Karpas-422 (cell line): ENCODE measurements at places on chromosomes 12 and 14. TPM values are rescaled to one million over a fixed set of nuclear protein-coding genes. Genes with fewer than 3 reads are reported as not detected.

DNA sequence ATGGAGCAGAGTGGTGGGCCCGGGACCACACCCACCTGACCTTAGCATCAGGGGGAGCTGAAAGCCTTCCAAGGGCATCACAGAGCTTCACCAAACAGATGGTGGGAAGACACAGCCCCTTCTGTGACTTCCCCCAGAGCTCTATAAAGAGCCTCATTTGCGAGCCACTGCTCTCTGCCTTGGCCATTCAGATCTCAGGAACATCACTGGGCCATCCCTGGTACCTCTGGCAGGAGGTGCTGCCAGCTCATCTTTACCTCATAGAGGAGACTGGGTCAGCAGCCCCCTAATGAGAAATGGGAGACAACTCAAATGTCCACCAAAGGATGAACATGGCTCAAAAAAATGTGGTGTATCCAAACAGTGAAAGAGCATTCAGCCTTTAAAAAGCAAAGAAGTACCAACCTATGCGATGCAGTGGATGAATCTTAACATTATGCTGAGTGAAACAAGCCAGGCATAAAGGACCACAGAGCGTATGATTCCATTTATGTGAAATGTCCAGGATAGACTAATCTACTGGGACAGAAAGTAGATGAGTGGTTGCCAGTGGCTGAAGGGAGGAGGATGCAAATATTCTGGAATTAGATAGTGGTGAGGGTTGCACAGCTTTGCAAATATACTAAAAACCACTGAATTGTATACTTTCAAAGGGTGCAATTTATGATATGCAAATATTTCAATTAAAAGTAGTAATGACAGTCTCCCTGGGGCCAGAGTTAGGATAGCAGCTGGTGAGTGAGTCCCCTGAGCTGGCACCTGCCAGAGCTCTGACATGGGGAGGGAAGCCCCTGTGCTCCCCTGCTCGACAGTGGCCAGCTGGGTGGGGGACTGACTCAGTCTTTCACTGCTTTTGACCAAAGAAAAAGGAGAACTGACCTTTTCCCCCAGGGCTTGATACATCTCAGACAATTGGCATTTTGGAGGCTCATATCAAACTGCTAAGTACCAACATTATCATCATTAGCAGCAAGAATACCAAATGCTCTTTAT is 116.6 kb downstream of the GCH1 start:
- peak overlapping the region; percentile 97 for H3K27ac ChIP-seq
- DNase-seq: peak; percentile 99
- peaks cover 58% of the 10 kb centered on the region for H3K36me3 ChIP-seq
- H3K4me3 ChIP-seq: peak overlapping the region; percentile 55
- peaks cover 97% of the 10 kb centered on the region for H3K4me1 ChIP-seq
- H3K27me3 ChIP-seq: no peaks in the 10 kb centered on the region

Gene EML5
- total RNA-seq: 0.37 and 0.79 TPM in 2 replicates

Gene PRH1
- total RNA-seq: 27.7 and 64.5 TPM in 2 replicates

GRCh38 chr12:39033782-39034181 is 128.4 kb upstream of the CPNE8 start:
- H3K4me1 ChIP-seq: no peaks in the 10 kb centered on the region
- no peaks in the 10 kb centered on the region for H3K27me3 ChIP-seq
- H3K27ac ChIP-seq: no peak overlapping the region
- H3K36me3 ChIP-seq: no peaks in the 10 kb centered on the region
- H3K4me3 ChIP-seq: no peak overlapping the region

GRCh38 chr14:67004521-67004920 is 184.7 kb upstream of the GARIN2 start:
- no peaks in the 10 kb centered on the region for H3K4me1 ChIP-seq
- H3K27me3 ChIP-seq: no peaks in the 10 kb centered on the region
- no peak overlapping the region for H3K4me3 ChIP-seq
- H3K27ac ChIP-seq: no peak overlapping the region
- no peak for DNase-seq

GRCh38 chr14:95319312-95320077 is at the start of gene CLMN:
TSS of gene CLMN (minus strand) at chr14:95319908. CDS start at chr14:95319792, 116 bp downstream.
- peak within 1 kb of the TSS; percentile 77 for H3K4me3 ChIP-seq
- H3K36me3 ChIP-seq: no peaks in the 10 kb centered on the region
- DNase-seq: peak; percentile 90
- no peaks in the 10 kb centered on the region; the same call in 1 of the 2 replicates for H3K27me3 ChIP-seq

DNA sequence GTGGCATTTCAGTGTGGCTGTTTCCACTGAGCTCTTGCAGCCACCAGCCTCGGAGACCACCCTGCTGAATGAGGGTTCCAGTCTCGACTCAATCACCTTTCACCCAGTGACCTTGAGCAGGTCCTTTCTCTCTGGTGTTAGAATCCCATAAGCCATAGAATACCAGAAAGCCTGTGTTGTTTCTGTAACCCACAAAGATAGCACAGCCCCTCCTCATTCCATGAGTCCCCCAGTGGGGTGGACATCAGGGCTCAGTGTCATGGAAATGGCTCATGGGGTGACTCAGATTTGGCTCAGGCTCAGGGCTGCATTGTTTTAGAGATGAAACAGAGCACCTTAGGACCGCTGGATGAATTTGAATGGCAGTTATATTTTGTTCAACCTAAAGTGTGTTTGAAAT is 171.5 kb downstream of the PTPN11 start:
- no peaks in the 10 kb centered on the region for H3K36me3 ChIP-seq
- no peaks in the 10 kb centered on the region for H3K27me3 ChIP-seq
- no peak overlapping the region for H3K27ac ChIP-seq

DNA sequence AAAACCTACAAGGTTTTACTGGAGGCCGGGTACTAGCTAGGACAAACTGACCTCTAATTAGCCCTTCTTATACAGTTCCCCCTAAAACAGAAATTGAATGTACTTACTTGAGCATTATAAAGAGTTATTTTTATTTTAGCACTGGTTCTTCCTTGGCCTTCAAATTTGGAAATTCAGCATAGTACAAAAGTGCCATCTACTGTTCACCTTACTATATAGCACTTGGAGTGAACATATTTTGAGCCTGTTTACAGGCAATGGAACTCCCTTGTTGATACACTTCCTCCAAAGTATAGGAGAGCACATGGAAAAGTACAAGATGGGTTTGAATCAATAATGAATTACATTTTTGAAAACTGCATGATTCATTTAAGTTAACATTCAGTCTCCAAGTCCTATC is 3.9 kb upstream of the POC1B start:
- H3K36me3 ChIP-seq: no peaks in the 10 kb centered on the region
- DNase-seq: peak; percentile 82
- no peak overlapping the region for H3K27ac ChIP-seq
- no peaks in the 10 kb centered on the region for H3K27me3 ChIP-seq
- no peak overlapping the region for H3K4me3 ChIP-seq

Gene PMCH
- total RNA-seq: not detected in 2 replicates

DNA sequence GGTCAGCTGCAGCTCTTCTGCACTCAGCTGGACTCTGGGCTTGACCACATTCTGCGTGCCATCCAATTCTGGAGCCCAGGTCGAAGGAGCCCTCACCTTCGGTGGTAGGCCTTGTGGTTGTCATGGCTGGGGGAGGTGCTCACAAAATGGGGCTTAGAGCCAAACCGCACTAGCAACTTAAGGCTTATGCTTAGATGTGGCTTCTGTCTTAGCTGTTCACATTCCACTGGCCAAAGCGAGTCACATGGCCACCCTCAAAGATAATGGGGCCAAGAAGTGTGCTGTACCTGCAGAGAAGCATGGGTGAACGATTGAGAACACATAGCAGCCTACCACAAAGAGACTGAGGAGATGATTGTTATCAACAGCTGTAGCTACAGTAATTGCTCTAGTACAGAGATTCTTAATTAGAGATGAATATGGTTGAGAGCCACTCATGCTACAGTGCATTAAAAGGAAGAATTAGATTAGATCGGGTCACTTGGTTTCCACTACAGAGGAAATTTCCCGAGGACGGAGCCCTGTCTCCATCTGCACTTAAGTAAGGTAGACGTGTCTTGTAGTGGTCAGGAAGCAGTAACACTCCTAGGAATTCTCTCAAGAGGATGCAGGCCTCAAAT is 334.6 kb upstream of the FKBP4 start:
- H3K27me3 ChIP-seq: no peaks in the 10 kb centered on the region
- no peak for DNase-seq
- no peaks in the 10 kb centered on the region for H3K4me1 ChIP-seq
- H3K4me3 ChIP-seq: no peak overlapping the region
- no peak overlapping the region for H3K27ac ChIP-seq
- no peaks in the 10 kb centered on the region for H3K36me3 ChIP-seq

GRCh38 chr12:100138803-100139098 is 3.9 kb downstream of the BLTP3B start:
- no peaks in the 10 kb centered on the region for H3K27me3 ChIP-seq
- peak; percentile 52 for DNase-seq
- H3K27ac ChIP-seq: no peak overlapping the region
- H3K36me3 ChIP-seq: no peaks in the 10 kb centered on the region

DNA sequence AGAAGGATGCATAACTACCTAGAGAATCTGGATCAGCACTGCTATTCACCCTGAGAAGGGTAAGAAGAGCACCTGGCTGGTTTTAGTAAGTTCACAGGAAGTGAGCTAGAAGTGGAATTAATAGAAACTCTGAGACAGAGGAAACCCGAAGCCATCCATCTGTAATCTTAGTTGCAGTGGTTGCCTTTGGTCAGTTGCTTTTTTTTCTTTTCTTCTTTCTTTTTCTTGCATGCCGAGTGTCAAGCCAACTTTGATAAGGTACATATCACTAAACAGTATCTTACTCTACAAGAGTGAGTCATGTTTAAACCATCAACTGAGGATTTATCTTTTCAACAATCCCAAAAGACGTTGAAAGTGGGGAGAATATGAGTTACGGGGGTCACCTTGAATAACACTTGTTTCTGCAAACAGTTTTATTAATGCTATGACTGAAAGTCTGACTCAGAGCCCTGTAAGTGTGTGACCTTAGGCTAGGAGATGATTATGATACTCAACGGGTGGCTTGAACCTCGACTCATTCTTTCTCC is 26.7 kb downstream of the C12orf75 start:
- H3K4me3 ChIP-seq: peak overlapping the region; percentile 59
- H3K27ac ChIP-seq: peak overlapping the region; percentile 97
- H3K36me3 ChIP-seq: peaks cover 16% of the 10 kb centered on the region
- peaks cover 78% of the 10 kb centered on the region for H3K4me1 ChIP-seq
- no peaks in the 10 kb centered on the region for H3K27me3 ChIP-seq

DNA sequence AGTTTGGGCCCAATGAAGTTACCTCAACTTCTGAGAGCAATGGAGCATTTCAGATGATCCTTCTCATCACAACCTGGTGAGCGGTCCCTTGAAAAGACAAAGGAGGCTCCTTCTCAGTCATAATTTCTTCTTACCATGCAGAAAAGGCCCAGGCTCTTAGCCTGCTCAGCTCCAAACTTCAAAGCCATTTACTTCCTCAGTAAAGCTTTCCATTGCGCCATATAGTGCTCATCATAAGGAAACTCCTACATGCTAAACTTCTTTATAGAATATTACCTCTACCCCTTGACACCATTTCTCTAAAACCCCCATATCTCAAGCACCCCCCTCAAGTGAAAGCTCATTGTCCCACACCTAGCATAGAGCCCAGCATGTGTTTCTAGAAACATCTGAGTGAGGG is 127.1 kb downstream of the GTF2A1 start:
- no peak overlapping the region for H3K4me3 ChIP-seq
- H3K27ac ChIP-seq: no peak overlapping the region
- H3K36me3 ChIP-seq: no peaks in the 10 kb centered on the region
- H3K27me3 ChIP-seq: no peaks in the 10 kb centered on the region

GRCh38 chr12:108620236-108620879 is 13.3 kb downstream of the SELPLG start:
- no peaks in the 10 kb centered on the region for H3K36me3 ChIP-seq
- peaks cover 15% of the 10 kb centered on the region for H3K4me1 ChIP-seq
- H3K27ac ChIP-seq: no peak overlapping the region
- no peak for DNase-seq
- no peak overlapping the region for H3K4me3 ChIP-seq
- no peaks in the 10 kb centered on the region; the same call in 1 of the 2 replicates for H3K27me3 ChIP-seq

Gene GCH1
- total RNA-seq: 136 and 174 TPM in 2 replicates

Gene PIK3C2G
- total RNA-seq: not detected in 2 replicates

- no peak for DNase-seq
- no peak overlapping the region for H3K27ac ChIP-seq
- H3K4me3 ChIP-seq: no peak overlapping the region
- no peaks in the 10 kb centered on the region for H3K36me3 ChIP-seq
- H3K27me3 ChIP-seq: no peaks in the 10 kb centered on the region
These were observed 335.4 kb downstream of the LRIG3 start for GRCh38 chr12:58584880-58585279.

GRCh38 chr14:104677512-104678332 is 11.7 kb upstream of the INF2 start:
- H3K4me1 ChIP-seq: peaks cover 31% of the 10 kb centered on the region
- H3K27me3 ChIP-seq: no peaks in the 10 kb centered on the region; the same call in 1 of the 2 replicates
- no peaks in the 10 kb centered on the region for H3K36me3 ChIP-seq
- no peak overlapping the region for H3K27ac ChIP-seq

DNA sequence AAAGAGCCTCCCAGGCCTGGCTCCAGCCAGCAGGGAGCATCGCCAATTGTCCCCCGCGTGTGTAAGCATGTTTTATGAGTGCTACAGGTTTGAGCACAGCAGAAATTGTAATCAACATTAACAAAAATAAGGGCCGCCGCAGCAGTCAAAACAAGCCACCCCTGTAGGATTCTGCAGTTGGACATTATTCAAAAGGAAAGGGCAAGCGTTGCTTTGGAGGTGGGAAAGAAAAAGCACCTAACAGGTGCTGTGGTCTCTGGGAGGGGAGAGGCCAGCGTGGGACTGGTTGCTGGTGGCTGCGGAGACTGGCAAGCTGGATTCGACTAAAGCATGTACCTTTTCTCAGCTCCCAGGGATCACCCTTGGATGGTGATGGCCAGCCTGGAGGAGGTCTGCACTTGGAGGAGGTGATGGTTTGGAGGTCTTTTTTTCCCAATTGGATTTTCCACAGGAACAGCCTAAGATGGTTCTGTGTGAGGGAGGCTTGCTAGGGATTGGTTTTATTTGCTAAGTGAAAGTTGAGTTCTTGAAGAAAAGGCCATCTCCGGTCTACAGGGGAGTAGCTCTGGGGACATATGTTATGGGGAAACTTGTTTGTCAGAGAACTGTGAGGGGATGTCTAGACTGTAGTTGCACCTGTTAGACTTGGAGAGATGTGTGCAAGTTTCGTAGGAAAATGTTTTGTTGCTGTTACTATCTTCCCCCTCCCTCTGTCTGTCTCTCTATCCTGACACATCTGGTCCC is 2.0 kb downstream of the DYRK2 start:
- peaks cover 30% of the 10 kb centered on the region for H3K36me3 ChIP-seq
- no peaks in the 10 kb centered on the region for H3K27me3 ChIP-seq
- peak; percentile 66 for DNase-seq
- peaks cover 50% of the 10 kb centered on the region for H3K4me1 ChIP-seq
- peak overlapping the region; percentile 89 for H3K27ac ChIP-seq

DNA sequence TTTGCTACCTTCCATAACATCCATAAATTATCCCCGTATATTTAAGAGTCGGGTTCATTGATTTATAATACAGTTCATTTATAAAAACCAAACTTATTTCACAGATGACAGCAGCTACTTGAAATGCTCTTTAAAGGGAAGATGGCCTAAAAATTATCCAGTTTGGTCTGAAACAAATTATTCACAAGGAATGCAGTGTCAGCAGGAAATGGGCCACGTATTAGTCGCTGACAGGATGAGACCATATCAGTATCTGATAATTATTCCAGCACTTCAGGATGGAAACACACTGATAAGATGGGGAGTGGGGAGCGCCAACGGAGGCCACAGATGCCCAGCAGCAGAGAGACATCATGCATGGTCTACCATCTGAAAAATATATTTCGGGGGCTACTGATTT is 60.5 kb upstream of the TMEM132D start:
- no peak for DNase-seq
- 0 out of 2 replicates have a peak, but pooled peaks cover 2% of the 10 kb centered on the region for H3K27me3 ChIP-seq
- H3K4me3 ChIP-seq: no peak overlapping the region
- H3K27ac ChIP-seq: no peak overlapping the region

Gene IFNG-AS1
- total RNA-seq: not detected in 2 replicates
